ENCODE measurements at places on chromosomes 2 and 18.

DNA sequence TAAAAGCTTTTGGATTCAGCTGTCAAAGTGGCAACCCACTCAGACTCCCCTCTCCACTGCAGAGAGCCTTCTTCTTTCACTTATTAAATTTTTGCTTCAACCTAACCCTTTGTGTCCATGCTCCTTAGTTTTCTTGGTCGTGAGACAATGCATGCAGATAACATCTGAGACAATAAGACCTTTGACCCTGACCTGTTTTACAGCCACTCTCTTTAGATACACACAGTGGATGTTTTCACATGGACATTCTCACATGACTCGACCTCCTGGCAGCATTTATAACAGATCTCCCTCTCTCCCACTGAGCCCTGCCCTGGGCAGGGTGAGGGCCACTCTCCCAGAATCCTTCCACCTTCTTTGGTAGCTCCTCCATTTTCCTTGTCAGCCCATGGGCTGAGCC, 30.4 kb upstream of the IL36G start:
- DNase-seq, result no peak

DNA sequence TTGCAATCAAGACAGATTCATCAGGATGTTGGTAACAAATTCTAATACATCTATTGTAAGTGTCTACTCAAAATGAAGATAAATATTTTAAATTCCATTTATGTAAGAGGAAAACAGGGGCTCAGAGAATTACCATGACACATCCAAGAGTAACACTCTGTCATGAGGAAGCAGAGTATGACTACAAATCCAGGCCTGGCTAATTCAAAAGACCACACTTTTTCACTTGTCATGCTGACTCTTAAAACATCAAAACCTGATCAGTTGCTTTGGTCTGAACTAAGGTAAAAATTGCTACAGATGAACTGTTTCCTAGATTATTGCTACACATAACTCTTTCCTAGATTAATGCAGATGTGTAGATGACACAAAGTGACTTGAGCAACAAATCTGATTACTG, 880.6 kb downstream of the TSN start:
- DNase-seq, result no peak

GRCh38 chr2:176514805-176515500, 245.7 kb downstream of the MTX2 start:
- DNase-seq, result no peak

- DNase-seq, result no peak
These were observed 17.6 kb upstream of the ADI1 start for GRCh38 chr2:3536682-3537632.

DNA sequence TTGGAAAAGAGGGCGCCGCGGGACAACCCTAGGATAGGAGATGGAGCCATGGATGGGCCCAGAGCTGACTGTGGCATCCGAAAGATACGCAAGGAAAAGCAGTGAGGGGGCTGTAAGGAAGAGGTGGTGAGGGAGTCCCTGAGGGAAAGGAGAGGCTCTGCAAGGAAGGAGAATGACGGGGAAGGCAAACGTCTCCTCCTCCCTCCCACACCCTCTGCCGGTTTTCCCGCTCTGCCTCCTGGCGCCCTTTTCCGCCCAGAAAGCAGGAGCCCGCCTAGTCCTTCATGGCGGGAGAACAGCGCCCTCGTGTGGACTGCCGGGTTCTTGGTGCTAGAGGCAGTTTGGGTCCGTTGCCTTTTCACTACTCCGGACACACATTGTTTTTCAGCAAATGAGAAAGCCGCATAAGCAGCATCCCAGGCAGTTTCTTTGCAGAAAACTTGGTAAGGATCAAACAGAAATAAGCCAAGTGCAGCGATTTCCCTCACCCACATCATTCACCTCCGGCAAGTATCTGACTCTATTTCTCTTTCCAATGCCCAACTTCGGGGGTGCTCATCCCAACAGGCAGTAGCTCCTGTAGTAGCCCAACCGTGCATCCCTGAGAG, 200.4 kb downstream of the INO80D start:
- peak; percentile 41 for DNase-seq

DNA sequence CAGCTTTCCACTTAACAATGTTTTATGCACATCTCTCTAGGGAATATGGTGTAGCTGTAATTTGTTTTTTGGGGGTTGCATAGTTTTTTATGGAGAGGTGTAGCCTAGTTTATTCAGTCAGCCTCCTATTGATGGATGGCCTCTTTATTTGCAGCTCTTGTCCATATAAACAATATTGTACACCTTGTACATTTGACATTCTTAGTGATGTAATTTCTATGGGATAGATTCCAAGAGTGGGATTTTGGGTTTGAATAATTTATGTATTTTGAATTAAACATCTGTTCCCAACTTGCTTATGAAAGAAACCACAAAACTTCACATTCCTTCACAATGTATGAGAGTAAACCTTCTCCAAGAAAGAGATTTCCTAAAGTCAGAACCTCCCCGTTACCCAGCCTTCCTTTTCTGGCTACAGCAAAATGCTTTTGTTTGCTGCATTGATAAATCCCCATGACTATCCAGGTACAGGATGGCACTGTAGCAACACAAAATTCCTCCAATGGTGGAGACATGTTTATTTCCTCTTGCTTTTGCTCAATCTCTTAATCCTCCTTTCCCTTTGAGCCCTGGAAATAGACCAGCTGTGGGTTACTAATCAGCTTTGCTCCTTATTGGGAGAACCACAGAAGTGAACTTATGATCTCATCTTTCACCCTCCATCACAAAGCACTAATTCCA, 58.4 kb upstream of the GALR1 start:
- DNase-seq, result no peak

DNA sequence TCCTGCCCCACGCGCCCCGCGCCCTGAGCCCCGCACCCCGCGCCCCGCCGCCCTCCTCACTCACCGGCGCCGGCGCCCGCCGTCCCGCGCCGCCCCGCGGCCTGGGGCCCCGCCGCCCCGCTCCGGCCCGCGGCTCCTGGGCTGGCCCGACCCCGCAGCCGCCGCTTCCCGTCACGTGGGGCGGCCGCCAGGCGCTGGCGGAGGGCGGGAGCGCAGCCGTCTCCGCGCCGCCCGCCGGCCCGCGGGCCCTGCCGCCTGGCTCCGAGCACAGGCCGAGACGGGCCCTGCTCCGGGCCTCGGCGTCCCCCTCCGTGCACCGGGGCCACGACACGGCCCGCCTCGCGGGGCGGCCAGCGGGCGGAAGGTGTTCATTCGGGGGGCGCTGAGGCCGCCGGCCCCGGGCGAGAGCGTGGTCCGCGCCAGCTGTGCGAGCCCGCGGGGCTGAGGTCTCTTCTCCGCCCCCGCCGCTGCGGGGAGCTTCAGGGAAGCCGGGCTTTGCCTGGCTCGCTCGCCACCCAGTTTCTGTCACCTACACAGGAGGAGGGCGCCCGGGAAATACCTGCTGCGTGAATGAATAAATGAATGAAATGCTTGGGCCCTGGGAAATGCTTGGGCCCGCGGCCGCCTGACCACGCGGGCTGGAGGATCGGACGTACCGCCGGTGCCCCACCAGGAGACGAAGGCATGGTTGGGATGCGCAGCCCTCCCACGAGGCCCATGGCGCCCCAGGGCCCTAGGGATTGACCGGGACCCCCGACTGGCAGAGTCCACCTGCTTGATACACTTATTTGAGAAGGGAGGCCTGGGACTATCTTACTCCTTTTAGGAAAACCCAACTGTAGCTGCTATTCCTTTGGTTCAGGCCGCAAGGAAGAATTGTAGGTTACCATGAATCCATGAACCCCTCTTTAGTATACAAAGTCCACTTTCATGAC, at the start of gene TGFBRAP1:
TSS of gene TGFBRAP1 (minus strand) at position 175 of the 935 bp plus-strand sequence. CDS start 21,434 bp downstream, outside the sequence.
- DNase-seq, result peak; percentile 38

DNA sequence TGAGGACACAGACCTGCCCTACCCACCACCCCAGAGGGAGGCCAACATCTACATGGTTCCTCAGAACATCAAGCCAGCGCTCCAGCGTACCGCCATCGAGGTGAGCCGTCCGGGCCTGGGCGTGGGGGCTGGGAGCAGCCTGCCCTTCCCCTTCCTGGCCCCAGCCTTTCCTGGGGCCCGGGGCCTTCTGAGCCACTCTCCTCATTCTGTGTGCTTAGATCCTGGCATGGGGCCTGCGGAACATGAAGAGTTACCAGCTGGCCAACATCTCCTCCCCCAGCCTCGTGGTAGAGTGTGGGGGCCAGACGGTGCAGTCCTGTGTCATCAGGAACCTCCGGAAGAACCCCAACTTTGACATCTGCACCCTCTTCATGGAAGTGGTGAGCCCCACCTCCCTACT, 157.9 kb downstream of the DYSF start:
- no peak for DNase-seq

DNA sequence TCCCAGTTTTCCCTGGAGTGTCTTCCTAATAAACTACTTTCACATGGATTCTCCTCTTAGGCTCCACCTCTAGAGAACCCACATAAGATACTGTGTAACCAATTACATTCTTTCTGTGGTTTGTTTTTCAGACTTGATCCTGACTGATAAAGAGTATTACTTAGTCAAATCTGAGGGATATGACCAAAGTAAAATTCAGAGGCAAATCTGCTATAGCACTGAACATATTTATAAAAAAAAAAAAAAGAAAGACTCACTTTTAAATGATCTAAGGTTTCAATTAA, 13.9 kb downstream of the CKAP2L start:
- no peak for DNase-seq

GRCh38 chr2:192585418-192585817, 390.7 kb upstream of the TMEFF2 start:
- no peak for DNase-seq

- DNase-seq, result no peak
These were observed 62.2 kb downstream of the RBMS1 start for GRCh38 chr2:160431441-160431840.

- no peak for DNase-seq
These were observed at the start of gene VSNL1 for GRCh38 chr2:17540093-17540812. Gene VSNL1 (plus strand): TSS chr2:17540696. CDS start chr2:17592075, 51,379 bp downstream.

GRCh38 chr2:39593439-39594393, 72.0 kb upstream of the TMEM178A start:
- DNase-seq, result no peak

GRCh38 chr18:2407961-2408360, 163.3 kb downstream of the METTL4 start:
- DNase-seq, result no peak

- DNase-seq, result no peak
These were observed 27.7 kb downstream of the RELCH start for GRCh38 chr18:62214790-62215189.

DNA sequence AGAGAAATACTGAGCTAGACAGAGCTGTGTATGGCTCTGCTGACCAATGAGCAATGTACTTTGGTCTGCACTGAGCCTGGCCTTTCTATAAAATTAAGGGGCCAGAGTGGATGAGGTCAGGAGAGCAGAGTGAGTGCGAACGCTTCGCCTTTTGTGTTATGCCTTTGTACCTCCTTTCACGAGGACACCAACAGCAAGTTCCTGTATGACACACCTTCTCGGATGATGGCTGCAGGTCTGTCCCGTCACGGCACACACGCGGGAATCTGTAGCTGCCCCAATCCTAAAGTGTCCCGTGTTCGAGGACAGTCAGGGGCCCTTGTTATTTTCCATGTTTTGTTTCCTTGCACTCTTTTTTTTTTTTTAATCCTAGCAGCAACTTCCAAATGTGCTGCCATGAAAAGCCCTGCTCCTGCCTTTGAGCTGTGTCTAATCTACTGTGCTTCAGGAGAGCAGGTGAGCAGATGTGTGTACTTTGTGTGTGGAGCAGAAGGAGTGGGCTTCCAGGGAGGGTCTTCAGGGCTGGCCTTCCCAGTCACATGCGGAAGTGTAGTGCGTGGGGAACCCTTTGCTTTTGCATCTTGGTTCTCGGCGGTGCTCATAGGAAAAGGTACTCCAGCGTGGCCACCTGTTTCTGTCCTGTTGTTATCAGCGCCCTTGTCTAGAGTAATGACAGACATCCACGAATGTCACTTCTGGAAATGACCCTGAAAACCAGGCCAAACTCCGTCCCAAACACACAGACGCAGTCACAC, 213.2 kb downstream of the NDUFA10 start:
- DNase-seq, result no peak

DNA sequence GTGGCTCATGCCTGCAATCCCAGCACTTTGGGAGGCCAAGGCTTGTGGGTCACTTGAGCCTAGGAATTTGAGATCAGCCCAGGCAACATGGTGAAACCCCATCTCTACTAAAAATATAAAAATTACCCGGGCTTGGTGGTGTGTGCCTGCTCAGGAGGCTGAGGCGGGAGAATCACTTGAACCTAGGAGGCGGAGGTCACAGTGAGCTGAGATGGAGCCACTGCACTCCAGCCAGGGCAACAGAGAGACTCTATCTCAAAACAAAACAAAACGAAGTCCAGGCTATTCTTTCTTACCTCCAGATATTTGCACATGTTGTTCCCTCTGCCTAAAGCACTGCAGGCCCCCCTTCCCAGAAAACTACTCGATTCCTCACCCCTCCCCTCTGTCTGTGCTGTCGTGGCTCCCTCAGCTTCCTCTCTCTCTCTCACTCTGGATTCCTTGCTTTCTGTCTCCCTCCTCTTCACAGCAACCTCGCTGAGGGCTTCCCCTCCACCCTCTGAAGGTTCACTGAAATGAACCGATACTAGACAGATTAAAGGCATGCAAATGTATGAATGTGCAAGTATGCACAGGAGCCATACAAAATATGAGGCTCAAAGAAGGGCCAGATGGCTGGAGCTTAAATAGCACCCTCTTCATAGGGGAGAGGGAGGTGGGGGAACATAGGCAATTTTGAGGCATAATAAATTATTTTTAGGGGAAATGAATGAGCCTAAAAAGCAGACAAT, 18.5 kb downstream of the TMEM177 start:
- no peak for DNase-seq

GRCh38 chr2:37892436-37893114, 32.5 kb upstream of the RMDN2 start:
- DNase-seq, result no peak

- DNase-seq, result no peak
These were observed 8.2 kb downstream of the CYP26B1 start for GRCh38 chr2:72139471-72139873.

GRCh38 chr2:58762176-58762781, 521.2 kb upstream of the FANCL start:
- no peak for DNase-seq

DNA sequence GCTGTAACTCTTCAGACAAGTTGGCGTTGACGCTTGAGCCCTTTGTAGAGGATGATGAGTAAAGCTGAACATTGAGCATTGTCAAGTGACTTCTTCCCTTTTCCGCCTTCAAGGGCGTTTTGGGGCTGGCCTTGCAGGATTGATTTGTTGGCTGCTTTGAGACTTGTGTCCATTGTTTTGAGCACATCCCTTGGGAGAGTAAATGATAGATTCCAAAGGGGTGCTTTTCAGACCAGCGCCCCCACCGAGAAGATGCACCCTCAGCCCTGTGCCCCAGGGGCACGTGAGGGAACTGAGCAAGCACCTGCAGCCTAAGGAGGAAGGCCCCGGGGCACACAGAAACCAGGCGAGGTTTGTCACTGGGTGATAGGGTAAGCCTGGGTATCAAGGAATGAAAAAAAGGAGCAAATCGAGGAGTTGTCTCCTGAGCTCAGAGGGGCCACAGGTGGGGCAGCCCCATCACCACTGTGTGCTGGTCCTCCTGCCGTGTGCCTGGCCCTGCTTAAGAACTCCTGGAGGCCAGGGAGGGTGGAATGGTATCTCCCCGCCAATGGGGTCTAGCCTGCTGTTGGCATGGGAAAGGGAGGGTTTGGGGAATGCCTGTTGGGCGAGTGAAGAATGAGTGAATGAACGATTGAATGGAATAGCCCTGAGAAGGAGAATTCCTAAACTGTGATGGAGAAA, 64.0 kb downstream of the RAB31 start:
- DNase-seq, result no peak

Data from stimulated activated CD8-positive, alpha-beta memory T cell treated with anti-CD3 and anti-CD28 coated beads, Interleukin-4, amount 100 ng/mL, for 24 hours (primary cell).